Diencephalon (tissue), 1 donor: ENCODE measurements at places on chromosomes 5 and 9. TPM values are rescaled to one million over a fixed set of nuclear protein-coding genes. Genes with fewer than 3 reads are reported as not detected.

WNT8A gene
- total RNA-seq: 0.23 TPM

FRMD3 gene
- total RNA-seq: 26.5 TPM

ADGRV1 gene
- 191 TPM for total RNA-seq

ANKRD31 gene
- 1.2 TPM for total RNA-seq

LHX6 gene
- total RNA-seq: 22.1 TPM

C7 gene
- total RNA-seq: 3.9 TPM

PCDHB3 gene
- total RNA-seq: 13.6 TPM

CXCL14 gene
- total RNA-seq: 10.6 TPM

FOXD4L4 gene
- 1.4 TPM for total RNA-seq

ODF2 gene
- total RNA-seq: 25.1 TPM

FLT4 gene
- 2.5 TPM for total RNA-seq

IL3 gene
- not detected for total RNA-seq

TRAF1 gene
- total RNA-seq: 2.8 TPM

OCLN gene
- total RNA-seq: 12.0 TPM

IL6ST gene
- total RNA-seq: 81.9 TPM

PCDHA1 gene
- 13.8 TPM for total RNA-seq

MARCOL gene
- not detected for total RNA-seq

PCDH1 gene
- total RNA-seq: 69.2 TPM

FGF18 gene
- total RNA-seq: 0.69 TPM

CCL27 gene
- 0.69 TPM for total RNA-seq

ENTREP1 gene
- 7.8 TPM for total RNA-seq

ADRB2 gene
- 2.1 TPM for total RNA-seq

SCGB3A1 gene
- total RNA-seq: not detected

ROPN1L gene
- total RNA-seq: 12.0 TPM

SPZ1 gene
- not detected for total RNA-seq

CHSY3 gene
- total RNA-seq: 18.9 TPM

ZNF300 gene
- total RNA-seq: 48.4 TPM

MOB3B gene
- 9.0 TPM for total RNA-seq

DCAF12 gene
- 36.2 TPM for total RNA-seq

GPR150 gene
- total RNA-seq: 0.23 TPM

RIC1 gene
- 24.5 TPM for total RNA-seq

NSG2 gene
- 655 TPM for total RNA-seq

CETN3 gene
- 21.9 TPM for total RNA-seq

SAPCD2 gene
- total RNA-seq: 4.2 TPM

BSPRY gene
- total RNA-seq: 0.69 TPM

IL4 gene
- not detected for total RNA-seq

SOWAHA gene
- total RNA-seq: 9.2 TPM

CD274 gene
- total RNA-seq: 1.6 TPM
